NCI-H2081 (cell line): ENCODE measurements at places on chromosomes 16 and 17.
A peak's percentile ranks its signal among the peaks of the same experiment; 100 is the strongest.

GRCh38 chr17:36813957-36814563, 123.2 kb upstream of the LHX1 start:
- no peak for DNase-seq

DNA sequence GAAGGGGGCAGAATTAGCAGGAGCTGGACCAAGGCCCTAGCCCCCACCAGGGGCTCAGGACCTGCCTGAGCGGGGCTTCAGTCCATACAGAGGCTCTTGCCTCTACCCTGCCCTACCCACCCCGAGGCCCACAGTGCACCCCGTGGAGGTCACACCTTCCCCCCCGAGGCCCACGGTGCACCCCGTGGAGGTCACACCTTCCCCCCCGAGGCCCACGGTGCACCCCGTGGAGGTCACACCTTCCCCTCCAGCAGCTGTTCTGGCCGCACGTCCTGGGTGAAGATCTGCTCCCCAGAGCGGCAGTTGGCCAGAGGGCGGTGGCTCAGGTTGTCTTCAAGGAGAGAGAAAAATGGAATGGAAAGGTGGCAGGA, 11.4 kb downstream of the CASKIN2 start:
- DNase-seq, result no peak

DNA sequence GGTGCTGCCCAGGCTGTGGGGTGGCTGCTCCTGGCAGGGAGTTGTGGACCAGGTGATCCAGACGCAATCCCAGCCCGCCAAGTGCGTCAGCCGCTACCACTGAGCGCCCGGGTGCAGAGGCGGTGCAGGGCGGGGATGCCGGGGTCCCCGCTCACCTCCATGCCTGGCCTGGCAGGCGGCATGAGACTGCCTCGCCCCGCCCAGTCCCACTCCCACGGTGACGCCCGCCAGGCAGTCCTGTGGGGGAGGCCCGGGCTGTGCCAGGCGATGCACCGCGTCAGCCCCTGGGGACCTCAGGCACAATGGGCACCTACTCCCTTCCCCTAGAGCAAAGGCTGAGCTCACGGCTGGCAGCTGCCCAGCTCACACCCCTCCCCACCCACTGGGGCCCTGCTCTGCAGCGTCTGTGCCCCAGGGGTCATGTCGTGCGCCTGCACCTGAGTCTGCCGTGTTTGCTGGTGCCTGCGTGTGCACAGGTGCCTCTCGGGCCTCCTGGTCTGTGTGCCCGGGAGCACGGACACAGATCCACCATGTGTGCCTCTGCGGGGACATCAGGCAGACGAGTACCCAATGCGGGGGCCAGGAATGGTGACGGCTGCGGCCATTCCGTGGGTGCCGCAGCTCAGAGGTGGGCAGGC, 5.3 kb downstream of the RPUSD1 start:
- DNase-seq, result peak; percentile 75

- DNase-seq, result peak; percentile 84
These were observed at the start of gene YPEL3 for GRCh38 chr16:30096105-30096861. TSS of gene YPEL3 (minus strand) at chr16:30096213. CDS start at chr16:30095482, 731 bp downstream.

DNA sequence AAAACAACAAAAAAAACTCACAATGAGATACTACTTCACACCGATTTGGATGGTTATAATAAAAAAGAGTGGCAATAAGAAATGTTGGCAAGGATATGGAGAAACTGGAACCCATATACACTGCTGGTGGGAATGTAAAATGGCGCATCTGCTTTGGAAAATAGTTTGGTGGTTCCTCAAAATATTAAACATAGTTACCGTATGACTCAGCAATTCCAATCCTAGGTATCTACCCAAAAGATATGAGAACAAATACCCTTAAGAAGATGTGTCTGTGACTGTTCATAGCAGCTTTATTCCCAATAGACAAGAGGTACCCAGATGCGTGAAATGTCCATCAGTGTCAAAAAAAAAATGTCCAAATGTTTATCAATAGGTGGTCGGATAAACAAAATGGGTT, 7.2 kb downstream of the CPPED1 start:
- no peak for DNase-seq

DNA sequence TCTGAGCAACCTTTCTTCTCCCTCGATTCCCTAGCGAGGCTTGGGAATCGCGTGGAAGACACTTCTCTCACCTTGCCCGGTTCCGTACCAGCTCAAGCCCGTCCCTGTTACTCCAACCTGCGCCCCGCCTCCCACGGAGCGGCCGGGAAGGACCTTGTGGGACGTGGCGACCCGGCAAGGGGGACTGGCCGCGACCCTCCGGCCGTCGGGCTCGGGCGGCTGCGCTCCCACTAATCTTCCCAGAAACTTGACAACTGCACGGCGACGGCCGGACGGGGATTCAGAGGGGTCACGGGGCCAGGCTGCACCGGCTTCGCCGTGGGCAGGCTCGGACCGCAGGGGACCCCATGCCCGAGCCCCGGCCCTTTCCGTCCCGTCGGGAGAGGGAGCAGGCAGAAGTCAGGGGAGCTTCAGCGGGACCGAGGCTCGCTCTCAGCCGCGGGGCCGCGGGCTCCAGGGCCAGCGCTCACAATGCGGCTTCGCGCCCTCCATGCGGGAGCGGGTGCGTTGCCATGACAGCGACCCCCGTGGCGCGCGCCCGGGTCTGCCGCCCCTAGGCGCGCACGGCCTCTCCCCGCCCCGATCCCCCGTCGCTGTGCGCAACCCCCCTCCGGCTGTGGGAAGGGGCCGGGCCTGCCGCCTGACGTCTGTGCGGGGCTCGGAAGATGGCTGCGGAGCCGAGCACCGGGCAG, at the start of gene SGSM2:
SGSM2 (plus strand) TSS at position 650 of the 692 bp plus-strand sequence. CDS start 188 bp downstream, outside the sequence.
- DNase-seq, result peak; percentile 65

DNA sequence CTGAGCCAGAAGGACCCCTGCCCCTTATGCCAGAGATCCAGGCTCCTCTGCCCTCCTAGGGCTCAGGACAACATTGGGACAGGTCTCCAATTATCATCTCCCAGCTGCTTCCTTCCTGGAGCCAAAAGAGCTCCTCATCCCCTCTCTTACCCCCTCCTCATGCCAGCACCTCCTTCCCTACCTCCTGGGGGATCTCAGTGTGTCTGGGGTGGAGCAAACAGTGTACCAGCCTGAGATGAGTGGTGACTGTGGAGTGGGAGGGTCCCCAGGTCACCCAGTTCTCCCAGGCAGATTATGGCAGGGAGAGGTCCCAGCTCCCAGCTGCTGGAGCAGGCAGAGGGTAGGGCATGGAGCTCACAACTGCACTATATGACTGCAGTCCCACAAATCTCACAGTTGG, 23.7 kb downstream of the SRCIN1 start:
- no peak for DNase-seq

- peak; percentile 2 for DNase-seq
These were observed 44.1 kb downstream of the CFDP1 start for GRCh38 chr16:75389096-75389690.

DNA sequence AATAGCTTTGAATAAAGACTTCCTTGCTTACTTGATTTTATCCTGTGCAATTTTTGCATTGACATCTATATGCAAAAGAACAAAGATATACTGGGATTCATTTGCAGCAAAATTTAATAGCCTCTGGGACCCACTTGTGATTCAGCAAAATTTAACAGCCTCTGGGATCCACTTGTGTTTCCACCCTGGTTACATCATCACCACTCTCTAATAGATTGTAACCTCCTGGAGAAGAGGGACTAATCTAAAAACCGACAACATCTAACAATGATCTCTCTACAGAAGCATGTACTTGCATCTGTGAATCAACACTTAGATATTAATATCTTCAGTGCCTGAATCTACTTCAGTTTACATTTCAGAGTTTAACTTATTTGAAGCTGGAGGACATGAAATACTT, 202.0 kb upstream of the CPHXL start:
- DNase-seq, result no peak

- no peak for DNase-seq
These were observed 129.3 kb upstream of the MED13 start for GRCh38 chr17:62194401-62194800.

DNA sequence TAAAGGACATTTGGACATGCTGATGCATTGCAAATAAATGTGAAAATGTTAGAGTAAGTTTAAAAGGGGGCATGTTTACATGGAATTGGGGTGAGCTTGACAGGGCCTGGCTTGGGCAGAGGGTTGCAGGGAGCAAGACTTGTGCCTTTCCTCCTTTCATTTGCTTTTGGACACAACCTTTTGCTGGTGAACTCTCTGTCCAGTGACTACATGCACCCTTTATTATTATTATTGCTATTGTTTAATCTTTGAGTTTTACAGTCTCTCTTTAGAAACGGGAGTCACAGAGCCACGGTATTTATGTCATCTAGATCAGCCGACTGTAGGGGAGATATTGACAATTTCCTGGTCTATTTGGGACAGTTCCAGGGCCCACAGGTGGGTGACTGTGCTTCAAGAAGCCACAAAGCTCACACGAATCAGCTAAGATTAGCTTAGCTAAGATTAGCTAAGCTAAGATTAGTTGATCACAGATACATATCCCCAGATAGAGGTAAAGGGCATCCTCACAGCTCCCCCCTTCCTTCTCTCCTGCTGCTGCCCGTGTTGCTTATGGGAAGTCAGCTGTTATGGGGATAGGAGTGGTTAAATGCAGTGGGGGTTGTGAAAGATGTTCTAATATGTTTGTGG, 28.9 kb upstream of the ETV4 start:
- DNase-seq, result no peak

GRCh38 chr17:7831233-7831632, 2.8 kb upstream of the KDM6B start:
- DNase-seq, result no peak

GRCh38 chr17:58403311-58403710, 14.0 kb downstream of the RNF43 start:
- no peak for DNase-seq

- DNase-seq, result no peak
These were observed 618.1 kb upstream of the RBFOX1 start for GRCh38 chr16:6714510-6714909.

DNA sequence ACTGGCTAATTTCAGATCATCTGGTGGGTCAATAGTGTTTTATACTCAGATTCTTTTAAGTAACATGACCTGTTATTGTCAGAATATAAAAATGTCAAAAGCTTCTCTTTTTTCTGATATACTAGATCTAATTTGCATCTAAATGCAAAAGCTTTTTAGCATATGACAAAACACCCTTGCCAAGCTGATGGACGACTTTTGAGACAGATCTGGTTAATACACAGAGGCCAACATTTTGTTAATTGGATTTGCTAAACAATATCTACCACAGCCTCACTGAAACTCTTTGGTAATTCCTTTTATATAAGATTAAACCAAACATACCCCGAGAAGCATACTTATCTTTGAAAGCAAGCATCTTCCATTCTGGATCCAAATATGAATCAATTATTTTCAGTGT, 10.3 kb upstream of the NOL11 start:
- no peak for DNase-seq

DNA sequence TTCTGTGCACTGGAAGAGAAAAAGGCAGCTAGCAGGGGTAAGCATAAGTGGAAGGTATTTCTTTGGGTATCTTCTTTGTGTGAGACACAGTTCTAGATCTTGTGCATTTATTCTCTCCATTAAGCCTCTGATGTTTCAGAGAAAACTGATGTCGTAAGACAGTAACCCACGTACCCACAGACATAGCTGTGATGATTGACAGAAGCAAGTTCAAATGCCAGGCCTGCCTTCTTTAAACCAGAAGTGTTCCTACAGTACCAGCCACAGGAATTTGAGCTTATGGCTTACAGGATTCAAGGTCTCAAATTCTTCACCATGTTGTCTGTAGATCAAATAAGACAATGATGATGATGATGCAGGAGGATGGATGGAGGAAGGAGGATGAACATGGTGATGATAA, 161.4 kb upstream of the KCNJ16 start:
- DNase-seq, result no peak

- no peak for DNase-seq
These were observed 38.0 kb downstream of the AXIN2 start for GRCh38 chr17:65523411-65523810.

DNA sequence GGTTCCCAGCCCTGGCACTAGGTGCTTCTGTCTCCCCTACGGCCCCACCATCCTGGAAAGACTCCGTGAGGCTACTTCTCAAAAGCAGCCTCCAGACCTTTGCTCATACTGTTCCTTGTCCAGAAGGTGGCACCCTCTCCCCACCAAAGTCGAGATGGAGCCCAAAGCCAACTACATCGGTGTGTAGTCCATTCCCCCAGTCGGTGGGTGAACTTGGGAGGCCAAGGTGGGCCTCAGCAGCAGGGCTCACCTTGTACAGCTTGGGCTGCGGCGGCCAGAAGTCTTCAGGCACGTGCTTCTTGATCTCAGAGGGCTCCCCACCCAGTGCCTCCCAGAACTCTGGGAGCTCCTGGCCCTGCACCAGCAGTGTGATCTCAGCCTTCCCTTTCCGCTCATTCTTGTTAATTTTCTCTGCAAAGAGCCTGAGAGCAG, 10.2 kb downstream of the FLII start:
- DNase-seq, result peak; percentile 67

- DNase-seq, result no peak
These were observed 65.1 kb upstream of the METRNL start for GRCh38 chr17:83014297-83014696.

- peak; percentile 2 for DNase-seq
These were observed 606.2 kb downstream of the WWOX start for GRCh38 chr16:78705694-78706093.

- no peak for DNase-seq
These were observed 3.9 kb upstream of the FSCN2 start for GRCh38 chr17:81524039-81524864.

DNA sequence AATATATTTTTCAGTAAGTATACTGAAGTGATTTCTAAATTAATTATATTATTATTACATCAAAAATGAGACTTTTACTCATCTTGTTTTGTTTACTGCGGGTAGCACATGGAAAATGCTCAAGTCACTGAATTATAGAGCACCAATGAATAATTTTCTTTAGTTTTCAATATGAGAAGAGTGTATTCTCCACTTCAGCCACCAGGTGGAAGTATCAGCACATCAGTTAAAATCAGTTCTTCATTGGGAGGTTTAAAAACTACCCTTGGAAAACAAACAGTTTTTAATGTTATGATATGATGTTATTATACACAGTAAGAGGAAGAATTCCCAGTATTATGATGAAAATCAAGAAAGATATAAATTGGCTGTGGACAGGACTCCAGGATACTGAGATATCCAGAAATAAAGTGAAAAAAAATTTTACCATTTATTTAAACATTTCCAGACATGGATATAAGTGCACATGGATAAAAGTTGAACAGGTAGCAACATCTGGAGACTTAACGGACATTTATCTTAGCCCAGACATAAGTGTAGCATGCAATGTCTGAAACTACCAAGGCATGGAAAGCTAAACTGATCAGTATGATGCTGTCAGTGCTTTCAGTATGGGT, 467.3 kb downstream of the KCNJ2 start:
- peak; percentile 68 for DNase-seq

GRCh38 chr16:7013990-7014389, 318.7 kb upstream of the RBFOX1 start:
- DNase-seq, result no peak

GRCh38 chr16:7209598-7209997, 123.0 kb upstream of the RBFOX1 start:
- no peak for DNase-seq

DNA sequence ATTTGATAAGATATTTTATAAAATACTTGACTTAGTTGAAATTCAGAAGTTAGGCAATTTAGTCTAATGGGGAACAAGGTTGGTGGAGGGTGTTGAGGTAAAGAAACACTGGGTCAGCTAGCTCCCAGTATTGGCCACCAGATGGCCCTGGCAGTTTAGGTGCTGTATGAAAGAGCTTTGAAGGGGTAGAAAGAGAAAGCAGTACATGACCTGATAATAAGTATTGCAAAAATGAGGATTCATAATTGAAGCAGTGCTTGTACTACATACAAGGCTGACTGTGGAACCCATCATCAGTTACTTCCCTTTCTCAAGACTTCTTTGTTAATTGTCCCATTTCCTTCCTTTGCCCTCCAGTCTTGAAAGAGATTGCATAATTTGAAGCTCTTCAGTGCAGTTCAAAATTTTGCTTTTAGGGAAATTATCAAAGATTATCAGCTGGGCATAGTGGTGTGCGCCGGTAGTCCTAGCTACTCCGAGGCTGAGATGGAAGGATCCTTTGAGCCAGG, 29.4 kb downstream of the TANC2 start:
- peak; percentile 48 for DNase-seq
